Chondrocyte (in vitro differentiated cells): ENCODE measurements at places on chromosomes 2 and 18. TPM values are rescaled to one million over a fixed set of nuclear protein-coding genes. Genes with fewer than 3 reads are reported as not detected.

VSNL1 gene
- total RNA-seq = not detected in 3 replicates

DRC1 gene
- total RNA-seq = 0.17 TPM in 1 of 3 replicates, not detected in the others

DNAJC5G gene
- total RNA-seq = not detected in 3 replicates

ATP6V1B1 gene
- 3.7 to 5.0 TPM (median 3.9 TPM) in 3 replicates for total RNA-seq

LYG1 gene
- 0.36 to 0.99 TPM (median 0.57 TPM) in 3 replicates for total RNA-seq

SRD5A2 gene
- not detected in 3 replicates for total RNA-seq

AGXT gene
- not detected in 3 replicates for total RNA-seq

GREB1L gene
- total RNA-seq = 2.3 to 4.1 TPM (median 2.4 TPM) in 3 replicates

REG1A gene
- not detected in 3 replicates for total RNA-seq

SOWAHC gene
- total RNA-seq = 13.2 to 14.7 TPM (median 14.2 TPM) in 3 replicates

DNA sequence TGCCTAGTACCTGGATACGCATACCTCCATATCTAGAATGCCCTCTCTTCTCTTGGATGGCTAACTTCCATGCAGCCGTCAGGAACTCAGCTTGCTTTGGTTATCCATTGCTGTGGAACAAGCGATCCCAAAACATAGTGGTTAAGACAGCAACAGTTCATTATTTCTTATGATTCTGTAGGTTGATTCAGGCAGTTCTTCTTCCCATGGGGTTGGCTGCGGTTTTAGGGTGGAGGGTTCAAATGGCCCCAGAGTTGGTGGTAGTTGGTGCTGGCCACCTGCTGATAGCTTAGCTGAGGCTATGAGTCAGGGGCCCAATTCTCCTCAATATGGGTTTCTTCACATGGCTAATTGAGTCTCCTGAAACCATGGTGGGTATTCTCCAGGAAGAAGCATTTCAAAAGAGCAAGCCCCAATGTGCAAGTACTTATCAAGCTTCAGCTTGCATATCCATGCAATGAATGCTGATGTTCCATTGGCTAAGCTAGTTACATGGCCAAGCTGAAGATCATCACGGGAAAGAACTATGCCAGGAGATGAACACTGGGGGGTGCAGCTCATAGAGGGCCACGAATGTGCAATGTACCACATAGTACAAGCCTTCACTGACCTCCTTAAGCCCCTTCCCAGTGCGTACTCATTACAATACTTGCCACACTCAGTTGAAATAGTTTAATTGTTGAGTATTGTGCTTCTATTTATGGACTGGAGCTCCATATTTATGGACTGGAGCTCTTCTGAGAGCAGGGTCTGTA is 10.0 kb upstream of the RHOB start:
- peaks cover 21% of the 10 kb centered on the region for H3K4me1 ChIP-seq
- no peaks in the 10 kb centered on the region for H3K36me3 ChIP-seq
- DNase-seq = no peak
- no peak overlapping the region for H3K27ac ChIP-seq
- H3K27me3 ChIP-seq = peaks cover 4% of the 10 kb centered on the region
- H3K4me3 ChIP-seq = no peak overlapping the region

- H3K36me3 ChIP-seq = no peaks in the 10 kb centered on the region
- H3K27me3 ChIP-seq = peaks cover 2% of the 10 kb centered on the region
- no peak overlapping the region for H3K27ac ChIP-seq
- no peak overlapping the region for H3K4me3 ChIP-seq
These were observed 224.5 kb downstream of the SP3 start for GRCh38 chr2:173740639-173741038.

DNA sequence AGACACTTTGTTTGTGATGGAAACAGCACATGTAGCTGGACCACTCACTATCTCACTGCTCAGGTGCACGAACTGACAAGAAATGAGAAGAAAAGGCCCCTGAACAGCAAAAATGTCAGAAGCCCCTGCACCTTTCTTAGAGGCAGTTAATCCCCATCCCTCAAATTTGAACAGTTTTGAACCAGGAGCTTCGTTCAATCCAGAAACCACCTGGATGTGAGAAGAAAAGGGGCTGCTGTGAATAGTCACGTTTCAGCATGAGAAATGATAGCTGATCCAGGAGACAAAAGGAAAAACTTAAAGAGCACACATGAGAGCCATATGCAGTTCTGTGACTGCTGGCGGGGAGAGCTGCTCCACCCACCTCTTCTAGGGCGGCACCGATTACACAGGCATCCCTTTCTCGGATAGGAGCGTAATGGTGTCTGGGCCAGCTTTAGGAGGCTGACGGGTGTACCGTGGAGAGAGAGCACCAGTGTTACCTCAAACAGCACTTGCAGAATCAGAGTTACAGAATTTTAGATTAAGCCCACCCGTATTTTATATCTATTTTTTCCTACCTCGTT is 117.0 kb upstream of the EML6 start:
- DNase-seq = no peak
- peak overlapping the region; percentile 45 for H3K27ac ChIP-seq
- H3K36me3 ChIP-seq = peaks cover 5% of the 10 kb centered on the region
- H3K27me3 ChIP-seq = no peaks in the 10 kb centered on the region
- H3K4me3 ChIP-seq = no peak overlapping the region

- H3K27me3 ChIP-seq = no peaks in the 10 kb centered on the region
- H3K4me3 ChIP-seq = no peak overlapping the region
- H3K4me1 ChIP-seq = peaks cover 43% of the 10 kb centered on the region
- H3K27ac ChIP-seq = peak overlapping the region; percentile 83
These were observed 49.8 kb downstream of the TFPI start for GRCh38 chr2:187504312-187504921.

GRCh38 chr2:137181370-137181769 is 416.0 kb downstream of the THSD7B start:
- H3K4me3 ChIP-seq = no peak overlapping the region
- peaks cover 2% of the 10 kb centered on the region for H3K27me3 ChIP-seq
- H3K36me3 ChIP-seq = no peaks in the 10 kb centered on the region
- no peak overlapping the region for H3K27ac ChIP-seq

DNA sequence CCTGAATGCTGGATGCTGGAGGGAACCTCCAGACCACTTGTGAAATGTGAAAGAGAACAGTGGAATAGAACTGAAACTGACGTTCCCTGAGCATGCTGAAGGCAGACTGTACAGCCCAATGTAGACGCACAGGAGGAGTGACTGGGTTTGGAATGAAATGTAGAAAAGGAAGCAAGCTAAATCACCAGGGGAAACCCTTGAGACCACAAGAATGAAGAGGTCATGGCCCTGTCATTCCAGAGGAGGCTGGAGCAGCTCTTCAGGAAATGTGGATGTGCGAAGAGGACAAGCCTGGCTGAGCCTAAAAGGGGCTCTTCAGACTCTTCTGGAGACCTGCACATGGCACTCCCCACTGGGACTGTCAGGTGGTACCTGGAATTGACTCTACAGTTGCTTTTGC is 118.5 kb upstream of the ALPP start:
- peak overlapping the region; percentile 61 for H3K4me3 ChIP-seq
- peaks cover 32% of the 10 kb centered on the region for H3K4me1 ChIP-seq
- no peak for DNase-seq

- H3K4me3 ChIP-seq = no peak overlapping the region
- DNase-seq = no peak
- peaks cover 2% of the 10 kb centered on the region for H3K36me3 ChIP-seq
- H3K27me3 ChIP-seq = no peaks in the 10 kb centered on the region
These were observed 3.4 kb upstream of the CHMP1B start for GRCh38 chr18:11847811-11848210.

DNA sequence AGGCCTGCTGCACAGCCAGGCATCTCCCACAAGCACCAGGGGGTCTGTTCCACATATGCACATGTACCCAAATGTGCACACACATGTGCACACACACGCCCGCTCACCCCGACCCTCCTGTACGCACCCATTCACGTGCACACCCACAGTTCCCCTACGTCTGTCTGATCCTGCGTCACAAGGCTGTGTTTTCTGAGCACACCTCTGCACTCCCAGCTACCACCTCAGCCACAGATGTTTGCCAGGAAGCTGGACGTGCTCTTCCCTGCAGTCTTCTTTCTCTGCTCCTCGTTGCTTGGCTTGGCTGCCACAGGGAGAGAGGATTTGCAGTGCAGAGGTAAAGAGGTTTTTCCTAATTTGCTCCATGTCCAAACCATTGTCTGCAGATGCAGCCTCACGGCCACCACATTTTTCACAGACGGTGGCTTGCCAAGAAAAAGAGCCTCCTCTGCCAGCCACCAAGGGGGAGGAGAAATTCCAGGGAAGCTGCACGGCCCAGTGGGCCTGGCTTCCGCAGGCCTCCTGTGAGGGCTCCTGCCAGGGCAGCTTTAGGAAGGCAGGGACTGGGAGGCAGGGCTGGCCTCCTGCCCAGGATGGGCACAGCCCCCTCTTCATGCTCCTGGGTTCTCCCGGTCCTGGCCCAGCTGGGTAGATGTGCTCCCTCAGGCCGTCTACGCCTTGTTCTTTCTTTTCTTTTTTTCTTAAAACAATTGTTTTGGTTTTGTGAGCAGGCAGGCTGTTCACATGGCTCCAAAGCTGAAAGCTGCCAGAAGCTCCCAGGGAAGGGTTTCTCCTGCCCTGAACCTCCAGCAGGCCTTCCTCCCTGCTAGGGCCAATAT is 29.3 kb upstream of the HS6ST1 start:
- no peaks in the 10 kb centered on the region for H3K27me3 ChIP-seq
- H3K36me3 ChIP-seq = peaks cover 5% of the 10 kb centered on the region
- H3K4me3 ChIP-seq = peak overlapping the region; percentile 55

GRCh38 chr2:53568469-53568868 is 199.1 kb upstream of the CHAC2 start:
- peaks cover 16% of the 10 kb centered on the region for H3K27me3 ChIP-seq
- H3K36me3 ChIP-seq = peaks cover 2% of the 10 kb centered on the region
- no peak overlapping the region for H3K27ac ChIP-seq
- H3K4me1 ChIP-seq = peaks cover 8% of the 10 kb centered on the region
- DNase-seq = no peak

- H3K27me3 ChIP-seq = no peaks in the 10 kb centered on the region
- no peak overlapping the region for H3K27ac ChIP-seq
- no peak overlapping the region for H3K4me3 ChIP-seq
These were observed 221.9 kb downstream of the ZNF407 start for GRCh38 chr18:74819433-74820059.

DNA sequence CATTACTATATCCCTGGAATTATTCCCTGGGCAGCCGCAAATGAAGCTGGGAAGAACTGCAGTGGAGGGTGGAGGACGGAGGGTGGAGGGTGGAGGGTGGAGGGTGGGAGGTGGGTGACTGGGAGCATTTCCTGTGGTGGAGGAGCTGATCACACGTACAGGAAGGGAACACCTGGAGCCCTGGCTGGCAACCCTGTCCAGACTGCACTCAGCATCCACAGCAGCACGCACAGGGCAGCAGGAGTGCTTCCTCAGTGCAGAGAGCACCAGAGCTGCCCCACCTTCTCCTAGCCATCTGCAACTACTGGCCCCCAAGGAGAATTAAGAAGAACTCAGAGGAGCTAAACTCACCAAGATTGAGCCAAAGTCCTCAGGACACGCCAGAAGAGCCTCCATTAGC is 249.9 kb downstream of the EIPR1 start:
- peaks cover 3% of the 10 kb centered on the region for H3K27me3 ChIP-seq
- H3K36me3 ChIP-seq = no peaks in the 10 kb centered on the region
- H3K27ac ChIP-seq = no peak overlapping the region
- H3K4me3 ChIP-seq = no peak overlapping the region

DNA sequence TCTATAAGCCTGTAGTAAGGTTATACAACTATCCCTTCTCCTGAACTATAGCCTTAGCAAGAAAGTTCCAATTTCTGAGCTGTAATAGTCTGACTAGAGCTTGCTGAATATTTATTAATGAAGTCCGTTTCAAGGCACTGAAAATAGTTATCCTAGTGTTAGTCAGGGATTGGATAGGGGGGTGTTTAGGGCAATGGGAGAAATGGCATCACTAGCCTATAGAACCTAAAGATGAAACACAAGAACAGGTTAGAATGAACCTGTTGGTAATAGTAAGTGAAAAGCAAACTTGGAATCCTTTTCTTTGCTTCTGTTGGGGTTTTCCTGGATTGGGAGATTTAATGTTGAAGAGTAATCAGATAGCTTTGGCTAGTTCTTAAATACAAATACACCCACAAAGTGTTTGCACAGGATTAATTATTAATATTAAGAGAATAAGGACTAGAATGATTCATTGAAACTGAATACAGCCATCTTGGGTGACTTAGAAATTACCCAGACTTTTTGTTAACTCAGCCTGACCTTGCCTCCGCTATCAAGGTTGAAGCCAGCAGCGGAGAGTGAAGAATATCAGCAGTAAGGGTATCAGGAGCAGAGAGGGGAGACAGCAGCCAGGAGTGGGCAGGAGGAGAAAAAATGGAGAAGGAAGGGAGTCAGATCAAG is 14.4 kb downstream of the CCNT2 start:
- H3K27ac ChIP-seq = peak overlapping the region; percentile 73
- H3K27me3 ChIP-seq = no peaks in the 10 kb centered on the region
- peaks cover 44% of the 10 kb centered on the region for H3K4me1 ChIP-seq
- peak overlapping the region; percentile 36 for H3K4me3 ChIP-seq
- DNase-seq = no peak

GRCh38 chr18:35163014-35163539 is 77.8 kb upstream of the ZNF397 start:
- H3K27ac ChIP-seq = no peak overlapping the region
- no peak for DNase-seq
- peaks cover 18% of the 10 kb centered on the region for H3K4me1 ChIP-seq
- no peaks in the 10 kb centered on the region for H3K36me3 ChIP-seq
- H3K4me3 ChIP-seq = no peak overlapping the region

- H3K27me3 ChIP-seq = no peaks in the 10 kb centered on the region
- no peak for DNase-seq
- H3K4me3 ChIP-seq = no peak overlapping the region
- no peaks in the 10 kb centered on the region for H3K36me3 ChIP-seq
- no peak overlapping the region for H3K27ac ChIP-seq
These were observed 410.7 kb upstream of the DSEL start for GRCh38 chr18:67926929-67927864.

GRCh38 chr2:134087371-134087921 is 166.4 kb upstream of the MGAT5 start:
- no peak overlapping the region for H3K4me3 ChIP-seq
- no peak for DNase-seq
- H3K4me1 ChIP-seq = no peaks in the 10 kb centered on the region
- H3K36me3 ChIP-seq = no peaks in the 10 kb centered on the region

DNA sequence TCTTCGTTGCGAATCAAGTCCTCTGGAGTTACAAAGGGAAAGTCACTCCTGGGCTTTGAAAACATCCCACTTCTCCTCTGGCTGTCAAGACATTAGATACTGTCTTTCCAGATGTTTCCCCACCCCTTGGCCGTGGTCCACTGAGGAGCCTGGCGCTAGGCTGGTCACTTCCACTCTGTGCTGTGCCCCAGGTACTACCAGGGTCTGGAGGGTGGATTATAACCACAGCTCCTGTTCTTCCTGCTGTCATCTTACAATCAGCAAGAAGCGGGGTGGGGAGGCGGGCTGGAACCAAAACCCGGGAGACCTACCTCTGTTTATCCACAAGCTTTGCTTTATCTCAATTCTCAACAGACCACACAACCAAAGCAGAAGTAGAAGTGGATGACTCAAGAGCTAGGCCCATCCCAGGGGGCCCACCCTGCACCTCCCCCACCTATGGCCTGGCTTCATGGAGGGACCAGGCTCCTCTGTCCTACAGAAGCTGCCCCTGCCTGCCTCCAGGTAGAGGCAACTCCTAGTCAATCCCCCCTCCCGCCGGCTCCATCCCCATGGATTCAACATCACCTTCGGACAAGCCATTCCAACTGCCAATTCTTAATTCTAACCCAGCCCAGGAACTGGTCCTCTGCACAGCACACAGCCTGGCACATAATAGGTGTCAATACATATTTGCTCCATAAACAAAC is 17.8 kb downstream of the SMAD7 start:
- no peak for DNase-seq
- peak overlapping the region; percentile 91 for H3K27ac ChIP-seq
- peak overlapping the region; percentile 40 for H3K4me3 ChIP-seq
- peaks cover 18% of the 10 kb centered on the region for H3K36me3 ChIP-seq

- no peaks in the 10 kb centered on the region for H3K36me3 ChIP-seq
- peaks cover 20% of the 10 kb centered on the region for H3K4me1 ChIP-seq
- no peaks in the 10 kb centered on the region for H3K27me3 ChIP-seq
- DNase-seq = no peak
These were observed 146.0 kb downstream of the UBE2E3 start for GRCh38 chr2:181126311-181126868.
